ENCODE measurements at places on chromosomes 5 and 9. TPM values are rescaled to one million over a fixed set of nuclear protein-coding genes. Genes with fewer than 3 reads are reported as not detected.

The PCDHB6 gene
- total RNA-seq: not detected

The LRRC19 gene
- not detected for total RNA-seq

The F2RL1 gene
- total RNA-seq: 8.6 TPM

The GBA2 gene
- total RNA-seq: 20.1 TPM

The ZNF879 gene
- total RNA-seq: 4.9 TPM

The TAF1L gene
- under 0.01 TPM for total RNA-seq

The AIF1L gene
- total RNA-seq: 3.1 TPM

The ST8SIA4 gene
- total RNA-seq: 0.29 TPM

The ANKRD18B gene
- total RNA-seq: 0.87 TPM

The PCDHB2 gene
- 0.58 TPM for total RNA-seq

The TLX3 gene
- total RNA-seq: not detected

The PCDHGA10 gene
- 14.7 TPM for total RNA-seq

The ORM2 gene
- not detected for total RNA-seq

The MZB1 gene
- total RNA-seq: not detected

The ACER2 gene
- total RNA-seq: 1.6 TPM
